ENCODE measurements at places on chromosomes 7 and 10.

DNA sequence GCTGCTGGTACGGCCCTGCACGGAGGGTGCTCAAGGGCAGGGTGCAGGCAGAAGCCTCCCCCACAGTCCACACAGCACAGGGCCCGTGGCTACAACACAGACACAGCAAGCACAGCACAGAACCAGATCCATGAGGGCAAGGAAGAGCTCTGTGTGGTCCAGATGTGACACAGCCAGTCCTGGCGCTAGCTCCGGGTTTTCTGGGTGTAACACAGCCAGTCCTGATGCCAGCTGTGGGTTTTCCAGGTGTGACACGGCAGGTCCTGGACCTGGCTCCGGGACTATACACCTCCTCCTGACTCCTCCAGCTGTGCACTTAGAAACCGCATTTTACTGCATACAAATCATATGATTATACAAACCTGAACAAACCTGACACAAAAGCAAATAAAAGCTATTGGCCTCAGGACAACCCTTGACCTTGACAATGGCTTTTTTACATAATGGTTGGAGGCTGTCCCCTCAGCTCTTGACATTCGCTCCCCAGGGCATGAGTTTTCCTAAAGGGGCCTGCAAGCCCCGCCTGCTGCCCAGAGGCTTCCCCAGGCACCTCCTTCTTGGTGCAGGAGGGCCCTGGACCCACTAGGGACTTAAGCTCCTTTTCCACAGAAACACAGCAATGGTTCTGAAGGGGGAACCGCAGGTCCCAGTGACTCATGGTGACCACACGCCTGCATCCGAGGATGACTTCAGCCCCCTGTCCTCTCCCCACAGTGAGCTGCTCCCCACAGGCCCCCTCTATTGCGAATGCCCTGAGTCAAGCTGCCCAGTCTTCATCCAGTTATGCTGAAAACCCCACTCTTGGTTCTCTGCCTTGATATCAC lies 209.6 kb downstream of the PTPRN2 start:
- no peak for DNase-seq

- no peak for DNase-seq
Measured at GRCh38 chr7:26413007-26413691, 121.5 kb downstream of the SNX10 start.

DNA sequence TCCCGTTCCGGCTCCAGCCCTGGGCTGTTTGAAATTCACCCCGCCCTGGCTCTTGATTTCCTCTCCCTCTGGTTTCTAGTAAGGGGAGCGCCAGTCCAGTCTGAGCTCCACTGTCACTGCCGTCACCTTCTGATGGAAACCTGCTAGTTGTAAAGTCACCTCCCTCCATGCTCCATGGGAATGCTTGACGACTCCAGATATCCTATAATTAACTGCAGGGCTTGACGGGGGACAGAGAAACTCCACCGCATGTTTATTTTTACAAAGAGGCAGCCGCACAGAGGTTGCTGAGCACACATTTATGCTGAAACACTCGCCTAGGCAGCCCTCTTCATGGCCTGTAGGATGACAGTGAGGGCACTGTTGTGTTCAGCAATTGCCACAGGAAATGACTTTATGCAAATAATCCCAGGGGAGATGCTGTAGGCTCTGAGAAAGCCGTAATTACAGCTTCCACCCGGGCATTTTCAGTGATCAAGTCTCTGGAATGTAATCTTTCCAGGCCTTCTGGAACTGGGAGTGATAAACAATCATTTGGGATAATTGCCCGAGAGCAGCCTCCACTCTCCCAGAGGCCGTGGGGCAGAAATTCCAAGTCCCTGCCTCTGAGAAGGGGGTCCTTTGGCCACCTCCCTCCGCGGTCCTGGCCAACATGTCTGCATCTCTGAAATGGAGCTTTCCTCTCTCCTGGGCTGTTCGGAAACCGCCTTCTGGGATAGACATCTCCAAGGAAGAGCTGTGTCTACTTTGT lies 300.5 kb downstream of the KLF6 start:
- peak; percentile 18 for DNase-seq

DNA sequence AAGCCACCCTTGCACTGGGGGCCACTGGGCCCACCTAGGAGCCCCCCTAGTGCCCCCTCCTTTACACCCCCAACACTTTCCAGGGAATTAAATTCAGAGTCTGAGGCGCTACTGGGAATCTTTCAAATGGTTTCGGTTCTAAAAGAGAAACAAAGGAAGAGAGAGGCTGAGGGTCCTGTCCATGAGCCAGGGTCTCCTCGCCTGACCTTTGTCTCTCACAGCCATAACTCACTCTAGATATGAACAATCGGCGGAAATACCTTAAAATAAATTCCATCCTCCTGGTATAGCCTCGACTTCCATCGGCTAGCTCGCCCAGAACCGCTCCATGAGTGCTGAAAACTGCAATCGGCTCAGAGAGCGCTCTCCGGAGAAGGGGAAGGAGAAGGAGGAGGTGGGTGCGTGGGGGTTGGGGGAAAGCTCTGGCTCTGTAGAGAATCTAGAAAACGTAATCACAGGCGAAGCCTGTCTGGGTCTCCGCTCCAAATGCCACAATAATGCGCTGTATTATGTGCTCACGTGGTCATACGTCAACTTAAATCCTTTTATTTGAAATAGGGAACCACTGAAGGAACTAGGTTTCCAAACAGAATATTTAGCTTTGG lies 12.6 kb downstream of the HOXA4 start:
- no peak for DNase-seq

DNA sequence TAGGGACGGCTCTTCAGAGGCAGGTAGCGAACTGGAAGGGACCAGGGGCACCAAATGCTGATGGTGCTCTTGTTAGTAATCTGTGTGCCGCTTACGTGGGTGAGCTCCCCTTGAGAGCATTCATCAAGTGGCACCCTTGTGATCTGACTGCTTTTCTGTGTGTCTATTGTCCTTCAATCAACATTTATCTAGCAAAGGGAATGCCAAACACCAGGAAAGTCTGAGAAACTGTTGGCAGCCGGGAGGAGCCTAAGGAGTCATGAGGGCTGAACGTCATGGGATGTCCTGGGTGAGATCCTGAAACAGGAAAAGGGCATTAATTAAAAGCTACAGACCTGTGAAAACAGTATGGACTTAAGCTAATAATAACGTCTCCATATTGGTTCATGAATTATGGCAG lies 733.1 kb downstream of the TYW1 start:
- no peak for DNase-seq

GRCh38 chr10:8416192-8416701 lies 361.8 kb downstream of the GATA3 start:
- DNase-seq: peak; percentile 21

- no peak for DNase-seq
Measured at GRCh38 chr7:92761391-92762097, 74.8 kb downstream of the CDK6 start.

DNA sequence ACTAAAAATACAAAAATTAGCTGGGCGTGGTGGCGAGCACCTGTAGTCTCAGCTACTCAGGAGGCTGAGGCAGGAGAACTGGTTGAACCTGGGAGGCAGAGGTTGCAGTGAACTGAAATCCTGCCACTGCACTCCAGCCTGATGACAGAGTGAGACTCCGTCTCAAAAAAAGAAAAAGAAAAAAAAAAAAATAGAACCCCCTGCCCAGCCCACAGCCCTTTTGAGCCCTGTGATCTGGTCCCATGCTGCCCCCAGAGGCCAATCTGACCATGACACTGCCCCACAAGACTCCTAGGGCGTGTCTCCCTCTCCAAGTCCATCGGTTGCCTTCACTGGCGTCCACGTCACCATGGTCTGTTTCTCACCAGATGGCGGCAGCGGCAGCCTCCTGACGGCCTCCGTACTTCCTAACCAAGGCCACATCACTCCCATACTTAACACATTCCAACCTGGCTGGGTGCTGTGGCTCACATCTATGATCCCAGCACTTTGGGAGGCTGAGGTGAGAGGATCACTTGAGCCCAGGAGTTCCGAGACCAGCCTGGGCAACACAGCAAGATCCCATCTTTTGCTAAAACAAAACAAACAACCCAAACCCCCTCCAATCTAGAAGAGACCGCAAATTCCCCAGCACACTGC lies 18.0 kb downstream of the STX1A start:
- peak; percentile 48 for DNase-seq

DNA sequence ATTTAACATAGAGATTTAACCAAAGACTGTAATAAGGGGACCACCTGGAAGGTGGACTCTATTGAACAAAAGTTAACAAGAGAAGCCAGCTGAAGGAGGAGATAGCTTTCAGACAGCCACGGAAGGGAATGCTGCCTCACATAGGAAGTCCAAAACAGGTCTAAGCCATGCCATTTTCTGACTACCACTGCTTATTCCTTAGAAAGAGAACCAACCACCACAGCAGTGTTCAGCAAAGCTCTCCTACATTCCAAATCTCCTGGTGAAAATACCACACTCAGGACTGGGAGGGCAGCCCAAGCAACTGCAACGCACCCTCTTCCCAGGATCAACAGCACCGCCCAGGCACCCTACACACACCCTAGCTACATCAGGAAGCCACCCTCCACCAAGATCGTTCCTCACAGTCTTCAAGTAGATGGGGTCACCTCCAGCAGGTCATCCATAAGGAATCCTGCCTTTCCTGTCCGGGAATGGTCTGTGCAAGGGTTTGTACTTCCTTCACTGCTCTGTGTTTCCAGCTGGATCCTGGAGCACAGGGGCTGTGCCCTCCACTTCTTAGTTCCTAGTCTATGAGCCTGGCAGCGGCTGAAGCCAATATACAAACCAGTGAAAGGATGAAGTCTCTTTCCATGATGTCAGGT lies 2.5 kb downstream of the KIAA1549 start:
- DNase-seq: no peak

DNA sequence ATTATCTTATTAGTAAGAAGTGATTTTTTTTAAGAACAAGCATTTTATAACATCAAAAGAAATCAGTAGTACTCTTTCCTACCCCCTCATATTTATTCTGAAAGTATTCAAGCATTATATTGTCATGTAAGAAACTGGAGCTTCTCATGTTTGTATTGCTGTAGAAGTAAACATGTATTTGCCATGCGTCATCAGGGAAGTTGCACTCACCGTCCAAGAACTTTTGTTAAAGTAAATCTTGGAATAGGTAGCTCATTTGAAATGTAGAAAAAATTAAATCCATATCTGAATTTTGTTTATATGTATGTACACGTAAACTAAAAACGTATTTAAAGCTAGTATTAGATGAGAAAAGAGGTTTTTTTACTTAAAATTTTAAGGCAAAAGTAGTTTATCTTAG lies 96.8 kb downstream of the PTEN start:
- DNase-seq: no peak

GRCh38 chr7:30986738-30987137 lies 23.0 kb downstream of the GHRHR start:
- no peak for DNase-seq
